ENCODE measurements at places on chromosomes 5 and 9.

DNA sequence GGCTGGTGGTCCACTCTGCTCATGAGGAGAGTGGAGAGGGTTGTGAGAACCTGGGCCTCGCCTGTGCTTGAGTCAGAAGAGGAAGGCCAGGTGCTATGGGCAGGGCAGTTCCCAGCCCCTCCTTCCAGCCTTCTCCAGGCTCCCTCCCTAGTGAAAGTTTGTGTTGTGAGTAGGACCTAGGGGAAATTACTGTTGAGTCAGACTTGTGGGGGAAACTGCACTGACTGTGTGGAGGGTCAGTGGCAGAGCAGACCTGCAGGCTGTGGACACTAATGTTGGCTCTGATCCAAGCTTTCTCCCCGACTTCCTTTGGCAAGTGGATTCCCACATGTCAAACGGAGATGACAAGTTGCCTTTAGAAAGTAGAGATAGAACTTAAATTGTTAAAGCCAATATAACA is 102.6 kb downstream of the ARHGAP26 start:
- DNase-seq = no peak

DNA sequence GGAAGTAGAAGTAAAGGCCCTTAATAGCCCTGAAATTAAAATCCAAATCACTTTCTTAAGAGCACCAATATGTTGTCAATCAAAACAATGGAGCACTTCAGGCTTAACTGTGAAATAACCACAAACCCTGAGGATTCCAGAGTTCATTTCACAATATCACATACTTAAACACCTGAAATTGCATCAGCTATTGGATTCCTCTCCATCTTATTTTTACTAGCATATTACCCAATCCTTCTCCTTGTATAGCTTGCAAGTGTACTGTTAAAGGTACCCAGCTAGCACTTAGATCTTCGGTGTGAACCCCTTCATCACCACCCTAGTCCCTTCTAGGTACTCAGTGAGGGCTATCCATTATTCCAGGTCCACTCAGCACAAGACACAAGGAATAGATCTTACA is 287.3 kb downstream of the EFNA5 start:
- no peak for DNase-seq

DNA sequence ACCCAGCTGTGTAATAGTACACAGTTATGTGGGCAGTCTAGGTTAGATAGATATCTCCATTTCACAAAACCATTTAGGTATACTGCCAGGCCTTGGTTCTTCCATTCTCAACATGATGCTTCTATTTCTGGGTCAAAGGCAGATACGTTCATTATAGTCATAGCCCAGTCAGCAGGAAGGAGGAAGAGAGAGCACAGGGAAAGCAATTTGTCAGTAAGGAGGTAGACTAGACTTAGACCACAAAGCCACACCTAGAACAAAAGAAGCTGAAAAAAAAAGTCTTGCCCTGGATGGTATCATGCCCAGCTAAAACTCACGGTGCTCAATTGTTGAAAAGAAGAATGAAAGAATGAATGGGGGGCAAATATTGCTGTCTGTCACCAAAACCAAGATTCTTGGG is 7.6 kb downstream of the INVS start:
- DNase-seq = no peak

- DNase-seq = no peak
These were observed 54.3 kb downstream of the MTX3 start for GRCh38 chr5:79936646-79937216.

DNA sequence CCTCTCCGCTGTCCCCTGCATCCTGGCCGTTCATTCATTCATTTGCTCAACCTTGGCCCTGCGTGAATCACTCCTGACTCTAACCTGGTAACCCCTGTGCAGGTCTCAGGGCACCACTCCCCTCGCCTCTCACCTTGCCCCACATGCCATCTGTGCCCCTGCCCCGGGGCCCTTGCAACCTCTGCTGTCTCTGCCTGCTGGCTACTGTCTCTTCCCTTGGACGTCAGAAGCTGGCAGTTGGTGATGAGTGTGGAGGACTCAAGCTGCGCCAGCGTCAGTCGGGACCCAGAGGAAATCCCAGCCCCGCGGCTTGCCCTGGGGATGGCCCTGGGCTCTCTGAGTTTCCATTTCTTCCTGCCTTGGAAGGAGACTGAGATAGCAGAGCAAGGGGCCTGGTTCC is 154.9 kb downstream of the OLFM1 start:
- DNase-seq = no peak

DNA sequence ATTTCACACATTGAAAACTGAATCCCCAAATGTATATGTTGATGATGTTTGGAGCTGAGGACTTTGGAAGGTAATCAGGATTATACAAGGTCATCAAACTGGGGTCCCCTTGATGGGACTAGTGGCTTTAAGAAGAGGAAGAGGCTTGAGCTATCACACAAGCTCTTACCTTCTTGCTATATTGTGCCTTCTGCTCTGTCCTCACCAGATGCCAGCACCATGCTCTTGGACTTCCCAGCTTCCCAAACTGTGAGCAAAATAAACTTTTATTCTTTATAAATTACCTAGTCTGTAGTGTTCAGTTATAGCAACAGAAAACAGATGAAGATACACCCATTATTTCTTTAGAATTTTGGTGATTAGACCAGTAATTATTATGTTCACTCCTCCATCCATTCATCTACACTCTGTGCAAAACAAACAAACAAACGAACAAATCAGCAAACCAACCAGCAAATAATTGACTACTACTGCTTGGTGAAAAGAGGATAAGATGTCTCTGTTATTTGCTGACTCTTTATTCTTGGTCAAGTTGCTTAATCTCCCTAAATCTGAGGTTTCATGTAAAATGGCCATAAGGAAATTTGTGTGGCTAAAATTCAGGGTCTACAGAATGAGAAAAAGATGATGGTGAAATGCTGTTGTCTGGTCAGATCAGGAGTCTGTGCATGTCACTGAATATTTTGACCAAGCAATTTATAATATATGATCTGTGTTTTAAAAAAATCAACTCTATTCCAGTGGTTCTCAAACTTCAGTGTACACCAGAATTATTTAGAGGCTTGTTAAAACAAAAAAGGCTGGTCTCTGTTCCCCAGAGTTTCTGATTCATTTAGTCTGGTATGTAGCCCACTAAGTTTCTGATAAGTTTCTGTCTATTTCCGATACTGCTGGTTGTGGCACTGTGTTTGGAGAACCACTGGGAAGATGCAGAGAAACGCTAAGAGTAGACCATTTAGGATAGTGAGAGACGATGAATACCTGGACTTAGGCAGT is 854.1 kb downstream of the MAT2B start:
- DNase-seq = no peak

DNA sequence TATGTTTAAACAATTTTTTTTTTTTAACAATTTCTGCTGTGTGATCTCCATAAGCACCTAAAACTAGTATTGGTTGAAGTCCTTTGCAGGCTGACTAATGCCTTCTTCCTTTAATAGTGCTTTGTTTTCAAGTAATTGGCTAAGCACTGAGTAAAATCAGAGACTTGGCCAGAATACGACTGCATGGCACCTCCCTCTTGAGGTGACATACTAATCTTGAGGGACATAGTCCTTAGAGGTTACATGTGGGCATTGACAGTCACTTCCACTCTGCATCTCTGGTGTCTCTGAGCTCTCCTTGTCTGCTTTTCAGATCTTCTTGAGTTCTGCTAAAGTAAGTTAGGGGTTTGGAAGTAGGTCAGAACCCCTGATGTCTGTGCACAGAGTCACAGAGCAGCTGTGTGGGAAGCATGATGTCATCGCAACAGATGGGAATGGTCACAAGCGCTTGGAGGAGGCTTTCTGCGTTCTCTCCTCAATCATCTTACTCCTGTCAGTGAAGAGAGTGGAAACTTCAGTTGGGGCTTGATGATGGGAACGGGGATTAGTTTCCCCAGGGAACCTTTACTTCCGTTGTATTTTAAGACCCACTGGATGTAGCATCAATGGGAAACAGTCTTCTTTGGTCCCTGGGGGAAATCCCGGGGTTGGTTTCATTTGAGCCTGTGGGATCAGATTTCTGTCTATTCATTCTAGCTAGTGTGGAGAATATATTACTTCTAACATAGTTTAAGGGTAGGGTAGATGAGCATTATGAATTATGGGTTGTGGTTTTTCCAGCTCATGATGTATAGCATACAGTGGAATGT is 136.9 kb downstream of the ARHGAP26 start:
- no peak for DNase-seq

GRCh38 chr5:170493028-170493820 is 10.6 kb upstream of the KCNIP1 start:
- DNase-seq = no peak

- DNase-seq = no peak
These were observed 74.1 kb upstream of the ELL2 start for GRCh38 chr5:96035796-96036195.

DNA sequence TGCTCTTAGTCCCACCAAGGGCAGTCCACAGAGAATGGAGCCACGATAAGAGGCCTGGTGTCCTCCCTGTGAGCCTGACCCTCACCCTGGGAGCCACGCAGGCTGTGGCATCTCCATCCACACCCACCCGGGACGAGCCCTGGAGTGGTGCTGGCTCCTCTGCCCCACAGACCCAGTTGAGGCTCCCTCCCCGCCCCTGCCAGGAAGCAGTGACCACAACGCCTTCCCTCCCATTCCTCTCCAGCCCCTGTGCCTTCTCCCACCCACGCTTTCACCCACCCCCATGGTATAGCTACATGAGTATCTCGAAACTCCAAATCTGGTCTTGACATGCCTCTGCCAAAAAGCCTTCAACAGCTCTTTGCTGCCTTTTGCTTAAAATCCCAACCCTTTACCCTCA is 57.9 kb downstream of the SEMA4D start:
- DNase-seq = no peak

- no peak for DNase-seq
These were observed 84.6 kb downstream of the PLPP1 start for GRCh38 chr5:55450050-55450765.

DNA sequence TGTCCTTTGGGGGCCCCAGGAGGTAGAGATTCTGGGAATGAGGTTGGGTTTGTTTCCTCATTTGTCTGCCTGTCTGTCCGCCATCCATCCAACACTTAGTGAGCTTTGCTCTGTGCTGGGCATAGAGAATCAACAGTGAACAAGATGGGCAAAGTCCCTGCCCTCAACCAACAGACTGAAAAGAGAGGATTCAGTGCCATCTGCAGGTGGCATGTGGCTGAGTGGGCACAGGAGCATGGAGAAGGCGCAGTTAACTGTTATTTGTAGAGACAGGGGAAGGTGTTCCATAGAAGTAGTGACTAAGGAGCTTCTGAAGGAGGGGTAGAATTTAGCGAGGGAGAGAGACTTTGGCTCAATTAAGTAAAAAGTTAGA is 23.1 kb downstream of the POLR1E start:
- no peak for DNase-seq

GRCh38 chr9:137301081-137301947 is 757 bp downstream of the NRARP start:
- peak; percentile 85 for DNase-seq

DNA sequence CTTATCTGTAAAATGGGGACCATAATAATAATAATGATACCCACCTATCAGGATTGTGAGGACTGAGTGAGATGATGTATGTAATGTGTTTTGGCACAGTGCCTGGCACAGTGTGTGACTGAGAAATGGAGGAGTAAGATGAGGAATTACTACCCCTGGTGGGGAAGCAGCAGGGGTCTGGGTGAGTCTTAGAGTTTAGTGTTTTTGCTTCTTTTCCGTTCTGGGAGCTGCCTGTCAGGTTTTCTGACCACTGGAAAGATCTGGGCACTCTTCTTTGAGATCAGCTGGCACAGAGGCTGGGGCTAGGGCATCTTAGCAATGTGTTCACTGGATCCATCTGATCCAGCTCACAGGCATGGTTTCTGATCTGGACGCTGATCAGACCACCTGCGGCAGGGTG is 8.5 kb downstream of the LCP2 start:
- DNase-seq = no peak

- no peak for DNase-seq
These were observed 273.2 kb downstream of the SMARCA2 start for GRCh38 chr9:2288309-2288708.

GRCh38 chr9:115262477-115262876 is 144.5 kb upstream of the TNC start:
- DNase-seq = peak; percentile 68

DNA sequence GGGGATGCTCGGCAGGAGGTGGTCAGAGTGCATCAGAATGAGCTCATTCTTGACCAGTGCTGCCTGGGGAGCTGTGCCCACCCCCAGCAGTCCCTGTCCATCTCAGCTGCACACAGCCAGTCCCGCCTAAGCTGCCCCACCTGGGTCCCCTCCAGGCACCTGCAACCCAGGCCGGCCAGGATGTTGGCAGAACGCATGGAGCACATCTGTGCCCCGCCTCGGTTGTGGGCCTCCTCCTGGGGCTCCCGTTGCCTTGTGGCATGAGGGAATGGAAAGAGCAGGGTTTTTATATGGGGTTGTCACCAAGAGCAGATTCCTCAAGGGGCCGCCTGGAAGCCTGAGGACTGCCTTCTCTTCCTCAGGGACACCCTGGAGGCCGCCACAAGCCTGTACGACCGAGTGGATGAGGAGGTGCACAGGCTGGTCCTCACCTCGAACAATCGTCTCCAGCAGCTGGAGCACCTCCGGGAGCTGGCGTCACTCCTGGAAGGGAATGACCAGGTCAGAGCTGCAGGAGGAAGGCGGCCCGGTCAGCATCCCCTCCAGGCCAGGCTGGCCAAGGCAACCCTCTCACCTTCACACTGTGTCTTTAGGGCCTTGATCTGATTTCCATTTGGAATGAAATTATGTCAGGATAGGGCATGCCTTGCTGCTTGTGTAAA is 34.8 kb upstream of the LRRC14B start:
- DNase-seq = no peak

DNA sequence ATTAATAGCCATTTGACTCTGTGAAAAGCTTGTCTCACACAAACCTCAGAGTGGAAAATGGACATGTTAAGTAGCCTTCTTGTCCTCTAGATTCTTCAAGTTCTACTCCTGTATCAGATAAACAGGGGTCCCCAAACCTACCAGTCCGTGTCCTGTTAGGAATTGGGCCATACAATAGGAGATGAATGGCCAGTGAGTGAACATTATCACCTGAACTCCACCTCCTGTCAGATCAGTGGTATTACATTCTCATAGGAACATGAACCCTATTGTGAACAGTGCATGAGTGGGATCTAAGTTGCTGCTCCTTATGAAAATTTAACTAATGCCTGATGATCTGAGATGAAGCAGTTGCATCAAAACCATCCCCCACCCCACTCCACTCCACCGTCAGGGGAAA is 136.3 kb downstream of the TMEM232 start:
- peak; percentile 18 for DNase-seq

DNA sequence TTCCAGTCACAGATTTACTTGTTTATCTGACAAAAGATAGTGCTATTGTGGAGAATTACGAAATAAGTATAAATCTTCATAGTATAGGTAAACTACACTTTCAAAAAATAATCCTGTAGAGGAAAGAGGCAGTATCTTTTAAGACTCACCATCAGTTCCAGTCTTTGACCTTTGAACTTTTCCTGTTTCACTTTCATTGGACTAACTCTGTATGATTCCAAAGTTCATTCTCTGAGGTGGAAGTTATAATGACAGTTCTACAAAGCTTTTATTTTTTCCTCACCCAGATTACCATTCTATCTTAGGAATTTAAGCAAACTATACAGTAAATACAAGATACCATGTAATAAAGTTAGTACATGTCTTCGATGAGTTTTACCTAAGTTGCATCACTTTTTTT is 901.3 kb upstream of the SEMA6A start:
- DNase-seq = no peak

Measured in A549 (cell line).